Cortex of kidney (tissue), 1 donor: ENCODE measurements at places on chromosomes 4 and X.

- no peak for DNase-seq
These were observed 77.5 kb downstream of the ENOX2 start for GRCh38 chrX:130825525-130825924.

GRCh38 chr4:81806485-81806884 is 334.8 kb upstream of the RASGEF1B start:
- no peak for DNase-seq

DNA sequence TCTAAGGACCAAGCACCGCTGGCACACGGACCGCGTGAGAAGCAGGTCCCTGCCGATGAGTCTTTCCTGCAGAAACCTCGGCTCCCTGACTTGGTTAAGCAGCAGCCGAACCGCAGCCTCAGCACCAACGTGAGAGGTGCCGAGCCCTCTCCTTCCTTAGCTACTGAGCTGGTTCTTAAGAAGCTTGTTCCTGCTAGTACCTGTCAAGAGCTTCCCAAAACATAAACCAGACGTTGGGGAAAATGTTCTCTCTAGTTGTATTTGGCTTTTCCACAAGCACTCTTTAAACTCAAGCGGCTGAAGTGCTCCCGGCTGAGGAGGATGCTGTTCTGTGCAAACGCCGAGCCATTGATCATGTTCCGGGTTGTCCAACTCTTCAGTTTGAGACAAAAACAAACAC is 29.3 kb upstream of the TLR3 start:
- no peak for DNase-seq

GRCh38 chr4:140257461-140258305 is 103.7 kb upstream of the MAML3 start:
- DNase-seq = no peak

- DNase-seq = no peak
These were observed 12.6 kb downstream of the NEIL3 start for GRCh38 chr4:177322266-177322665.

DNA sequence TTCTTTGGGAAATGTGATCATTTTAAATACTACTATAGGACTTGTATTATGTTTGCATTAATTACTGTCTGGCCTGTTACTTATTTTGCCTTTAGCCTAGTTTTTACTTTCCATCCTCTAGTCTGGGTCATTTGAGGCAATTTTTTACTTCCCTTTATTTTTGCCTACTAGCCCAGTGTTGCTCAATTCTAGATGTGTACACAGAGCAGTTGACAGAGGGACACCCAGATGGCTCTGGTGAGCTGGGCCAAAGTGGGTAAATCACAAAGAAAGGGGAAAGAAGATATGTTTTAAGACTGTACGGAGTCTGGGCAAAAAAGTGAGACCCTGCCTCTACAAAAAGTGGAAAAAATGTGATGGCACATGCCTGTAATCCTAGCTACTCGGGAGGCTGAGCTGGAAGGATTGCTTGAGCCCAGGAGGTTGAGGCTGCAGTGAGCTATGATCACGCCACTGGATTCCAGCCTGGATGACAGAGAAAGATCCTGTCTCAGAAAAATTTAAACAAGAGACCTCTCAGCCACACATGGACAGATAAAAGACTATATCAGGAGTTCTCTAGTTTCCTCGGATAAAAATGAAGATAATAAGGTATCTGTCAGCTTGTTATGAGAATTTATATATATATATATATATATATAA is 35.7 kb downstream of the APOO start:
- DNase-seq = no peak

- no peak for DNase-seq
These were observed 286.9 kb upstream of the FGF16 start for GRCh38 chrX:77160301-77160700.

GRCh38 chr4:174216799-174217272 is 66.6 kb downstream of the FBXO8 start:
- DNase-seq = no peak

DNA sequence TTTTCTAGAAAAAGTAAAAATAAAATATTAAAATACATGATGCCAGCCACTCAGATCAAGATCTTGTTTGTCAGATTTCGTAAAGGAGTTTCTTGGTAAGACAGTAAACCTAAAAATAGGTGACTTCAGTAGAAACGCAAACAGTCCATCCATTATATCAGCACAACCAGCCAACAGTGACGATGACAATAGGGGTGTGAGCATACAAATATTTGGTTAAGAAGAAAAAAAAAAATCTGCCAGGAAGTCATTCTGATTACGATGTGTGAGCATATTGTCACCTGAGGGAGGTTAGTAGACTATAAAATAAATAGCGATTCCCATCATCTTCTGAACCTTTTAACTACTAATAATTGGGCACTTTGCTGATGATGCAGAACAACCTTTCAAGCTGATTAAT is 37.6 kb downstream of the SLC7A11 start:
- no peak for DNase-seq

- DNase-seq = no peak
These were observed 46.1 kb downstream of the TMEM150C start for GRCh38 chr4:82515705-82516104.

GRCh38 chr4:107719922-107720722 is at the start of gene PAPSS1:
TSS of gene PAPSS1 (minus strand) at chr4:107720234. CDS start at chr4:107720179, 55 bp downstream.
- peak; percentile 82 for DNase-seq

DNA sequence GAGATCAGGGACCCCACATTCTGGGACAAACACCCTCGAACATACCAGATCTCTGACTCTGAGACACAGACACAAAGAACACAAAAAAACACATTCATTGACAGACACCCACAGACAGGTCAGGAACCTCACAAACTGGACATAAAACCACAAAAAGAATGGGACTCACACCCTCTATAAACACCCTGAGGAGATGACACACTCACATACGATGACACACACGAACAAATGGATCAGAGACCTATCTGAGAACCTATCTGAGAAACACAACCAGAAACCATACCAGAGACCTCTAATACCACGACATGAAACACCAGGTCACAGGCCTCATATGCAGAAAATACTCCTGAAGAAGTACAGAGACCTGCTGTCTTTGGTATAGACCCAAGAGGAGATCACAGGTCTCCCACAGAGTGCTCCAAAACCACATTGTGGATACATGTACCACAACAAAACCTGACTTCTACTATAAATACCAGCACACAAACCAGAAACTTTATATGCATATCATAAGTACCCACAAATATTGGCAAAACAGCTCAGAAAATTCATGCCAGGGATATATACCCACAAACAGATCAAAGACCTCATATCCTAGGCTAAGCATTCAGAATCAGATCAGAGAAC is 19.5 kb downstream of the SUV39H1 start:
- no peak for DNase-seq

DNA sequence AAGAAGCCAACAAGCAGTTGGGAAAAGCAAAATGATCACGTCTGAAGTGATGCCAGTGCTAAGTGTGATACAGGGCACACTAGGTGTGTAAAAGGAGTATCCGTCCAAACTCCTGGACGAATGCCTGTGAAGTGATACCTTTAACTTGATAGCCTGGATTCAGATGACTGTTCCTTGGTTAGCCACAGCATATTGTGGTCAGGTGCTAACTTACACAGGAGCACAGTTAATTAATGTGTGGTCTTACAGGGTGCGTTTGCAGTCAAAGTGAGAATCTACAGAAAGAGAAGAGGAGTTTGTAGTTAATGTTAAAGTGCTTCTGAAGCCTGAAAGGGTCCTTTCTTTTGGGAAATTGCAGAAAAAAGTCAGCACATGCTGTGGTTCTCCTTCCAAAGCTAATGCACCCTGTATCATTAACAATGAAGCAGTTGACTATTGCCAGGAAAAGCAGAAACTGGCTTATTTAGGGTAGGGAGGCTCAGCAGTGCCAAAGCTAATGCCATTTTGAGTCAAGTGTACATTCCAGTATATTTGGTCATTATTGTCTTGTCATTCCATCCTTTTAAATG is 61.1 kb downstream of the DCLK2 start:
- no peak for DNase-seq

- DNase-seq = no peak
These were observed 44.9 kb upstream of the STIM2 start for GRCh38 chr4:26815706-26816105.

- DNase-seq = no peak
These were observed 12.0 kb downstream of the MAB21L2 start for GRCh38 chr4:150593996-150594395.

- no peak for DNase-seq
These were observed 91.8 kb downstream of the REPS2 start for GRCh38 chrX:17038277-17038676.

DNA sequence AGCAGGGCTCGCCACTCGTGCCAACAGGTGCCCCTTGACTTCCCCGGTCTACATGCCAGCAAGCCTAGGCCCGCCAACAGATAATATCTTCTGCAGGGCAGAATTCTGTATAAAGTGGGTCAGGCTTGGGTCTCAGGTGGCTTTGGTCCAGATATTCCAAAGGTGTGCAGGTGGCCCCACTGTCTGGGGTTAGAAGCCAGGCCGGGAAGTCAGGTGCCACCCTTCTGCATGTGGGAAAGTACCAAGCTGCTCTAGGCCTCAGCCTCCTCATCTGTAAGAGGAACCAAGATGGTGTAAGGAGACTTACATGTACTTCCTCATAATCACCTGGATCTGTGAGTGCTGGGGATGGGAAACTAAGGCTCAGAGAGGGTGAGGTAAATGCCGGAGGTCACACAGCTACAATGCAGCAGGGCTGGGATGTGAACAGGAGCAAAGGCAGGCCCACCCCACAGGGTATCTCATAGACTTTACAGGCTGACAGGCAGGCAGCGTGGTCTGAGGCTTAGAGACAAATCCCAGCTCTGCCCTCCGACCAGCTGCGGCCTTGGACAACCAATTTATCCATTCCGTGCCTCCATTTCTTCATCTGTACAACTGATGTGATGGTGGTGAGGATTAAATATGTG is 35.9 kb downstream of the WDR1 start:
- no peak for DNase-seq

GRCh38 chrX:38558686-38559085 is 2.7 kb upstream of the TSPAN7 start:
- no peak for DNase-seq

DNA sequence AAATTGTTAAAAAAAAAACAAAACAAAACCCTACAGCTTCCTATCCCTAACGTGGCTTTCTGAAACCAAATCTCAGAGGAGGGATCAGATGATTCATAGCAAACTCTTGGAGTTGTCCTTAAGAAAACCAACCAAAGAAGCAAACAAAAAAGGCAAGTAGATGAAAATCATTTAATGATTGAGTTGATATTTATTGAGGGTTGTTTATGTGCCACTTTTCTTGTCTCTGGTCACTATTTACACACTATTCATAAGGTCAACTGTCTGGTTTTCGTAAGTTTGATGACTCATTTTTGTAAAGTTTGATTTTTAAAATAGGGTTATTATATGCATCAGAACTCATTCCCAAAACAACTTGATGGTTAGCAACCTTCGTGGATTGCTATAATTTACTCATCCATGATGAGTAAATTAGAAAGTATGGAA is 133.4 kb downstream of the UNC5C start:
- no peak for DNase-seq

- no peak for DNase-seq
These were observed 56.2 kb downstream of the RTL9 start for GRCh38 chrX:110414679-110415439.

DNA sequence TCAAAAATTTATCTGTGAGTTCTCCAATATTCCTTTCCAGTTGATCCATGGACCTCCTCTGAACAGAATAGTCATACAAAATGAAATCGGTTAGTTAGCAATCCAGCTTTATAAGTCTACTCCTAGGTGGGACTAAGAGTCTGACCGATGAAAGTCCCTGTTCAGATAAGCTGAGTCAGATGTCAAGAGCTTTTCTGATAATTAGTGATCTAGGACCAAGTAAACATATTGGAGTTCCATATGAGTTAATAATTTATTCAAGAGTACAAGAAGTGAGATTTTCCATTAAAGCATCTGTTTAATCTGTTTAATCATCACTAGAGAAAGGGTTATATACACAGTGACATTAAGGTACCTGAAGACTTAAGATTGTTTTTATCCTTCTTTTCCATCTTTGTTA is 74.7 kb downstream of the UGT8 start:
- DNase-seq = no peak

DNA sequence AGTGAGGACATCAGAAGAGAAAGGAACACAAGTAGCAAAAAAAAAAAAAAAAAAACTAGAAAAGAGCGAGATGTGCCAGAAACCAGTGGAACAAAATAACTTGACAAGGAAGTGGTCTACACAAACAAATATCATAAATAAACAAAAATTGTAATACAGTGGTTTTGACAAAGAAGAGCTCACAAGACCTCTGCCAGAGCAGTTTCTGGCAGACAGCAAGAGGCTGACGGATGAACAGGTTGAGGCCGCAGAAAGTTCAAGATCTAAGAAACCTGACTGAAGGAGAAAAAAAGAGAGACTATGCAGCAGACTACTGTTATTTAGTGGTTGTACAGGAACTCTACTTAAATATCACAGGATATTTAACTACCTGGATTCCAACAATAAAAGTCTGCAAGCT is 66.2 kb downstream of the MAB21L2 start:
- DNase-seq = no peak

DNA sequence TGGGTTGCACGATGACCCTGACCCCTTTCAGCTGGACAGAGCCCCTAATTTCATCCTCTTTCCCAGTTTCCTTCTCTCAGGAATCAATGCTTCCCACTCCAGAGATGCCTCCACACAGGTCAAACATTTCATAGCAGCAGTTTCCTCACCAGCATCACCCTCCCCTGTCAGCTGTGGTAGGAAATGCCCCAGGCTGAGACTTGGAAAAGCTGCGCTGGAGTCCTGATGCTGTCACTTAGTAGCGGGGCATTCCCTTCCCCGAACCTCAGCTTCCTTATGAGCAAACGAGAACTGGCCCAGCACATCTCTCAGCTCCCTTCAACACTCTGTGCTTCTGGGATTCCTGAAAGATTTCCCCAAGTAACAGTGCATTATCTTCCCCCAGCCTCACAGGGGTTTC is 2.7 kb downstream of the GJB1 start:
- no peak for DNase-seq

DNA sequence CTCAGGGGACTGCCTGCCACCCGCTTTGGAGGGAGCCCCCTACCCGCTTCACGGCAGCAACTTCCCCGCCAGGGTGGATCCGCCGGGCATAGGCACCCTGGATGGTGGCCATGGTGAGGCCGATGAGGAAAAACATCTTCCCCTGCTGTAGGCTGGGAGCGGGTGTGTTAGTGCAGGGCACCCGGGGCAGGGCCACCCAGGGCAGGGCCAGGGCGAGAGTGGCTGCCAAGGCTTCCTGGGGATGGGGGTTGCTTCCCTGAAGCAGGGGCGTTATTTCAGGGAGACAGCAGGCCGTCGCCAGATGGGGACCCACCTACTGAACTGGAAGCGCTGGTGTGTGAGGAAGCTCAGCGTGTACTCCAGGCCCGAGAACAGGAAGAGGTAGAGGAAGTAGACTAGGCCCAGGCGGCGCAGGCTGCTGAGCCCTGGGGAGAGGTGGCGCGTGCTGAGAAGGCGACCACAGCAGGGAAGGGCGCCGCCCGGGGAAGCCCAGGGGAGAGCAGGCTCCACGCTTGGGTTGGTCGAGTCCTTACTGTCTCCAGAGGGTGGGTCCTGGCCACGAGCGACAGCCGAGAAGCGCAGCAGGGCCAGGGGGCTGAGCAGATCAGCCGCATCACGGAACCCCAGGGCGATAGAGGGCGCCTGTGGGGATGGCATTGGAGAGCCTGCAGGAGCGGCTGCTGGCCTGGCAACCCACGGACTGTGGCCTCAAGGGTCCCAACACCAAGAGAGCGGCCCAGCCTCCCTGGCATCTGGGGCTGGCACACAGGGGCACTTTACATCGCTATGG is 31.5 kb downstream of the NOP14 start:
- no peak for DNase-seq
